ENCODE measurements at places on chromosomes 5 and 9.

- no peak for DNase-seq
Observed at GRCh38 chr9:92639791-92640271, 30.1 kb downstream of the IPPK start.

- DNase-seq = no peak
Observed at GRCh38 chr5:142984011-142984410, 213.8 kb downstream of the ARHGAP26 start.

GRCh38 chr9:21974722-21975409 lies 19.3 kb downstream of the CDKN2A start:
- no peak for DNase-seq

- DNase-seq = no peak
Observed at GRCh38 chr5:87268970-87269377, 1.3 kb downstream of the RASA1 start.

- no peak for DNase-seq
Observed at GRCh38 chr5:51386916-51387883, 4.0 kb downstream of the ISL1 start.
